Trophoblast cell (in vitro differentiated cells and primary cell): ENCODE measurements at places on chromosomes 5 and 9.

- no peaks in the 10 kb centered on the region for H3K36me3 ChIP-seq
- H3K4me1 ChIP-seq: peaks cover 5% of the 10 kb centered on the region
- H3K4me3 ChIP-seq: no peak overlapping the region
- peaks cover 75% of the 10 kb centered on the region for H3K27me3 ChIP-seq
- no peak overlapping the region for H3K27ac ChIP-seq
These were observed 9.9 kb downstream of the NR2F1 start for GRCh38 chr5:93592883-93593282.

DNA sequence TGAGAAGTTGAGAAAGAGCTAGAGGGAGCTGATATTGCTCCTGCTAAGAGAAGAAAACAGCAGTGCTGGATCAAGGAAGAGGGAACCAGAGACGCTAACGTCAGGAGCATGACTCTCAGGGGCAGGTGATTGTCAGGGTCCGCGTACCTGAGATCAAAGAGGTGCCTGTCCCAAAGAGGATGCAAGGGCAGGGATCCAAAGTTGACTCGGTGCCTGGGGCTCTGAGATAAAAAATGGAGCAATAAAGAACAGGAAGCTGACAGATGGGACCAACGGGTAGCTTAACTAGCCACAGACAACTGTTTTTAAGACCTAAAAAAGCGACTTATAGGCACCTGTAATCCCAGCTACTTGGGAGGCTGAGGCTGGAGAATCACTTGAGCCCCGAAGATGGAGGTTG, 517.8 kb downstream of the IRX1 start:
- H3K4me1 ChIP-seq: no peaks in the 10 kb centered on the region
- no peak overlapping the region for H3K4me3 ChIP-seq
- DNase-seq: no peak

DNA sequence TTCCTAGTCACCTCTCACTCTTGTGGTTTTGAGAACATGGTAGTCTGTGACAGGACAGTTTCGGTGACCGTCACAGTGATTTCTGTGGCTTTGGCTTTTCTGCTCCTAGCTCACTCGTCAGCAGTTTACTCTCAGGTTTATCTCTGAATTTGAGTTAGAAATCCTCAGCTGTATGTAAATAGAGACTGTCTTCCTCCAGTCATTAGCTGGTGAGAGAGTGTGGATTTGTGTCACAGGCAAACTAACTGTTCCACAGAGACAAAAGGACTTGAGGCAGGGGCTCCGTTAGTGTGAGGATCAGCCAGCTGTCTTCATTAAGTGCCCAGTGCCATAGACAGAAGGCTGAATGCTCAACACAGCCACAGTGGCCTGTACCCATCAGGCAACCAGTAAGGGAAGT, 131.4 kb downstream of the CD180 start:
- H3K4me3 ChIP-seq: no peak overlapping the region
- H3K27ac ChIP-seq: no peak overlapping the region
- no peak for DNase-seq
- H3K36me3 ChIP-seq: no peaks in the 10 kb centered on the region
- no peaks in the 10 kb centered on the region for H3K27me3 ChIP-seq

GRCh38 chr5:178165581-178165980, 11.9 kb upstream of the NHP2 start:
- H3K27me3 ChIP-seq: no peaks in the 10 kb centered on the region
- H3K36me3 ChIP-seq: no peaks in the 10 kb centered on the region
- H3K4me1 ChIP-seq: no peaks in the 10 kb centered on the region

DNA sequence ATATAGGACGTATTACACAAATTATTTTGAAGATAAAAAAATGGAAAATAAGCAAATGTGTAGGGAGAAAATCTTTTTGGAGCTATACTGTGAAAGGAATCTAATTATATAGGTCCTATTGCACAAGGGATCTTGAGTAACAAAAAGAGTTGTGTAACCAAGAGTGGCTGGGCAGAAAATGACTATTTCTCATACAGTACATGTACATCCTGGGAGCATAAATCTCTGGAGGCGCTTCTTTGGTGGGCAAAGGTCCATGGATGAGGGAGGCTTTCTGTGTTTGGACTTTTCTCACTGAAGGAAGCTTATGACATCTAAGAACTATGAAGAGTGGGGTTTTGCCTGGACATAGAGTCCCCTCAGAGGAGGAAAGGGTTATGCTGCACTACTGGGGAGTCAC, 29.8 kb downstream of the ANKS6 start:
- DNase-seq: no peak
- H3K4me3 ChIP-seq: no peak overlapping the region
- H3K27ac ChIP-seq: no peak overlapping the region
- no peaks in the 10 kb centered on the region for H3K4me1 ChIP-seq
- H3K27me3 ChIP-seq: no peaks in the 10 kb centered on the region

GRCh38 chr5:169354263-169354662, 53.3 kb upstream of the SLIT3 start:
- peaks cover 3% of the 10 kb centered on the region for H3K4me1 ChIP-seq
- peak overlapping the region; percentile 30 for H3K27ac ChIP-seq
- H3K4me3 ChIP-seq: no peak overlapping the region
- no peaks in the 10 kb centered on the region for H3K27me3 ChIP-seq
- DNase-seq: no peak
- H3K36me3 ChIP-seq: no peaks in the 10 kb centered on the region

- H3K4me3 ChIP-seq: no peak overlapping the region
- peak; percentile 56 for DNase-seq
- H3K27me3 ChIP-seq: no peaks in the 10 kb centered on the region
- H3K27ac ChIP-seq: no peak overlapping the region
These were observed 75.5 kb downstream of the PHAX start for GRCh38 chr5:126676195-126676624.
